ENCODE measurements at places on chromosomes 11 and 22. TPM values are rescaled to one million over a fixed set of nuclear protein-coding genes. Genes with fewer than 3 reads are reported as not detected.

The GPHA2 gene
- polyA plus RNA-seq, result not detected

The HSPB2 gene
- polyA plus RNA-seq, result not detected

The ATG16L2 gene
- polyA plus RNA-seq, result 23.5 TPM

The LYVE1 gene
- not detected for polyA plus RNA-seq

The KDM4E gene
- polyA plus RNA-seq, result not detected

The TYMP gene
- polyA plus RNA-seq, result 28.3 TPM

The SCN3B gene
- 0.12 TPM for polyA plus RNA-seq

DNA sequence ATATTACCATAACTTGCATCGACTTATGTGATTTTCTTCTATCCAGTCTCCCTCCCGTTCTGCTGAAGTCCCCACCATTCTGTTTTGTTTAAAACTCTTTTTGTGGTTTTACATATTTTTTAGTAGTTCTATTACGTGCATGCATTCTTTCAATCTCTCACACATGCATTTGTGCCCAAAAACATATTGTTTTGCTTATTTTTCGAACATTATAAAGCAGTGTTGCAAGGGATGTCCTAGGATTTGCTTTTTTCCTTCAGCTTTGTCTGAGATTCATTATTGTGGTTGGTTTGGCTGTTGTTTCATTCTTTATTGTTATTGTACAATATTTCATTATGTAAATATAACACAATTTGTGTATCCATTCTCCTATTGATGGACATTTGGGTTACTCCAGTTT lies 235.7 kb downstream of the DYNC2H1 start:
- DNase-seq, result no peak

- DNase-seq, result no peak
Measured at GRCh38 chr11:12121517-12121916, 11.1 kb downstream of the MICAL2 start.

- DNase-seq, result no peak
Measured at GRCh38 chr11:1435820-1436467, 46.2 kb downstream of the BRSK2 start.

DNA sequence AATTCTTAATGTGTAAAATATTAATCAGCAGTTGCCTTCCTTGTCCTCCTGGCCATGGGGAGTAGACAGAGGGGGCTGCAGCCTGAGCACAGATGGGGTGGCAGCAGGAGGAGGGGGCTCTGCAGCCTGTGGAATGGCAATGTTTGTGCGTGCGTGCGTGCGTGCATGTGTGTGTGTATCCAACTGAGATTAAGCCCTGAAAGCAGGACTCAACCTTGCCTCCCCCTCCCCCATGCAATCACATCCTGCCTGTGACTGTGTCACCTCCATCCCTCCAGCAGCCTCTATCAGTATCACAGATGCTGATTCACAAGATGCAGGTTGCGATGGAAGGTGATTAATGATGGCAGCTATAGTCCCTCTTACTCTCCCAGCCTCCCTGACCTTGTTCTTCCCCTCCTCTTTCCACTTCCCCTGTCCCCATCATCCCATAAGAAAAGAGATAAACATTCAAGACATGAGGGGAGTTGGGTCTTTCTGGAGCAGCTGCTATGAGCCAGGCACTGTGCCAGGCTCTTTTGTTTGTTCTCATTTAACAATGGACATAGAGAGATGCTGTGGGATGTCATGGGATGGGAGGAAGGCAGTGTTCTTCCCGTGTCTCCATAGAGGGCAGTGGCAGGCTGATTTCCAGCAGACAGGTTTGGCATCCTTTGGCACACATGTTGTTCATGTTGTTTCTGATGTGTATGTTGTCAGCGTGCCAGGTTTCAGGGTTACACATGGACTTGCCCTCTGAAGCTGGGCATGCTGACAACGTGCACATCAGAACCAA lies 43.8 kb upstream of the NECTIN1 start:
- DNase-seq, result no peak

DNA sequence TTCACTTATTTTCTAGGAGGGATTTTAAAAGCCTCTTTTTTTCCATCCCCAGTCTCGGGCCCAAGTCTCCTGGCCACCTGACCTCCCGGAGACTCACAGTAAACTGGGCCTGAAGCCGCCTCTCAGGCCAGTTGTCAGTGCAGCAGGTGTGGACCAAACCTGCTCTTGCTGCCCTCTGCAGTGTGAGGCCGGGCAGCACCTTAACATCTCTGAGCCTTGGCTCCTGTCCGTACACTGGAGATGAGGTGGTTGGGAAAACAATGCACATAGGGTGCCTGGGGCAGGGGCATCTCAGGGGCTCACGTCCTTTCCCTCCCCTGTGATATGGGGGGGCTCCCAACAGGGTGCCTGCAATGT lies 45.1 kb downstream of the PHF21B start:
- no peak for DNase-seq

- no peak for DNase-seq
Measured at GRCh38 chr11:124313849-124314248, at the start of gene OR8D1. Gene OR8D1 (minus strand): TSS chr11:124313949. CDS start chr11:124310766, 3,183 bp downstream.

DNA sequence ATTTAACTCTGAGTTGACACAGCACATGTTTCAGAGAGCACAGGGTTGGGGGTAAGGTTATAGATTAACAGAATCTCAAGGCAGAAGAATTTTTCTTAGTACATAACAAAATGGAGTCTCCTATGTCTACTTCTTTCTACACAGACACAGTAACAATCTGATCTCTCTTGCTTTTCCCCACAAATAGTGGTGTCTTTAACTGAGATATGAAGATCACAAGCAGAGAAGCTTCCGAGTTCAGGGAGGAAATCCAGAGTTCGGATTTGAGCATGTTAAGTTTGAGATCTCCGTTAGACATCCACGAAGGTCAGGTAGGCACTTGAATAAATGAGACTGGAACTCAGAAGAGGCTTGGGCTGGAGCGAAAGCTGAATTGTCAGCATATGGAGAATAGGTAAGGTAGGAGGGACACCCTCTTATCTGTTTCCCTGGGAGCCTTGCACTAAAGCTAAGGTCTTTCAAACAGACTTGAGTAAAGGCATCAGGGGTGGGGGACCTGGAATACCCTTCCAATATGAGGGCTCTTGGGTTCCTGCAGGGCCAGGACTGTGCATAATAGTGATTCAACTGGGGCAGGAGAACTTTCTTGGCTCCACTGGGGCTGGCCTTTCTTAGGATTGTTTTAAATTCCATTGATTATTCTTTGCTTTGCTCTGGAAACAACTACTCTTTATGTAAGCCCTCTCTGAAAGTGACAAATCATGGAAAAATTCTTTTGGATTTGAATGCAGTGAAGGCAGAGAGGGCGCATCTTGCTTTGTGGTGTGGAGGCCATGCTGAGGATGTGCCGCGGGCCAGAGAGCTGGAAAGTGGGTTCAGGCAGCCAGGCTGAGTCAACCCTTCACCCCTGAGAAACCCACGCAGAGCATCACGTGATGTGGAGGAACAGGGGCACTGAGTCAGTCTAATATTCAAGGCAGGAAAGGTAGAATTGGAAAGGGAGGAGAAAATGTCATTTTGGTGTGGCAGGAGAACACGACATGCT lies 62.7 kb upstream of the AMPD3 start:
- no peak for DNase-seq

DNA sequence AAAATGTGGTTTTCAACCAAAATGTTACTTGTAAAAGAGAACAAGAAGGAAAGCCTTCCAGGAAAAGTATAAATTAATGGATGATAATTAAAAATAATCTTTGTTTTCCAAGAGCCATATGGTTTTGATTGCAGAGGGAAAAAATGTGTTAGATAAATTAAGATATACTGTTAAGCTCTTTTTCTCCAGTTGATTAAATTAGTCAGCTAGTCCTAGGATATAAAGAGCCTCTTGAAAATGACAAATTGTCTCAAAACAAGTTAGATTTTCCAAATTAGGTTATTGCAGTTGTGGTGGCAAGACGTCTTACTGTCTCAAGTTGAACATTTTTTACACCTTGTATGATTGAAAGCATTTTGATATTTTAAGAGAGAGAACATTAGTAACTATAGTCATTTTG lies 110.9 kb downstream of the DYNC2H1 start:
- no peak for DNase-seq

- DNase-seq, result no peak
Measured at GRCh38 chr11:127651888-127652221, 651.3 kb upstream of the KIRREL3 start.

DNA sequence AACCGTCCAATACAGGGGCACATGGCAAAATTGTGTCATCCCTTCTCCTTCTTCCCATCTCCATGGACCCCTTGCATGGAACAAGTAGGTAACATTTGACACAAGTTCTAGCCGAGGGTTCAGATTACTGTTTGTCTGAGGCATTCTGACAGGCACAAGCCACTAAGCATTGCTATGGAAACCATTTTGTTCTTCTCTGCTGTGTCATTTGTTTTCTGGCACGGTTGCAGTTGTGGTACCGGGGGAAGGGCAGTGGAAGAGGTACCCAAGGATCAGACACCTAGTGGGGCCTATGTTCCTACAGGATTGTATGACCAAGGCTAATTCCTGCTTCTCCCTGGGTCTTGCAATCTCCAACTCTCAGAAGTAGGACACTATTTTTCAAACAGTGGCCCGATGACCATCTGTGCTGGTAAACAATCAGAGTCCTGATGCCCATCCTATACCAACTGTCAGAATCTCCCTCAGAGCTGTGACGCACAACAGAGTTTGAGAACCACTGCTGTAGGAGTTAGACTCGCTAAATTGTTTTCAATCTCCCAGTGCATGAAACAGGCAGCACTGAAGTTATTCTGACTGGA lies 69.3 kb downstream of the KCNC1 start:
- DNase-seq, result no peak

DNA sequence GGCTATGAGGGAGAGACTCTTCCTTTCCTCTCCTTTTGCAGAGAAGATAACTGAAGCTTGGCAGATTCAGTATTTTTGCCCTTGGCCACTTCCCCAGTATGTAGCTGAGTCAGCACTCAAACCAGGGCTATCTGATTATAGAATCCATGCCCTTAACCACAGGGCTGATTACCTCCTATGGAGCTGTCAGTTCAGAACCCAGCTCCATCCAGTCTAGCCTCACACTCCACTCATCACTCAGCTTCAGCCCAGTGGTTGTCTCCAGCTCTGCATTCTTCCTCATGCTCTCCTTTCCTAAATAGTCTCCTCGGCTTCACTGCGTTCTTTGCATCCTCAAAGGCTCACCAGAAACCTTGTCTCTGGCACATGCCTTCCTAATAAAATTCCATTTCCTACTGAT lies 151.6 kb upstream of the BLID start:
- DNase-seq, result no peak

GRCh38 chr11:13902523-13902922 lies 60.0 kb upstream of the SPON1 start:
- no peak for DNase-seq

- DNase-seq, result no peak
Measured at GRCh38 chr22:23564276-23564675, 15.8 kb downstream of the IGLL1 start.

- no peak for DNase-seq
Measured at GRCh38 chr22:33897448-33897835, 22.8 kb downstream of the LARGE1 start.

DNA sequence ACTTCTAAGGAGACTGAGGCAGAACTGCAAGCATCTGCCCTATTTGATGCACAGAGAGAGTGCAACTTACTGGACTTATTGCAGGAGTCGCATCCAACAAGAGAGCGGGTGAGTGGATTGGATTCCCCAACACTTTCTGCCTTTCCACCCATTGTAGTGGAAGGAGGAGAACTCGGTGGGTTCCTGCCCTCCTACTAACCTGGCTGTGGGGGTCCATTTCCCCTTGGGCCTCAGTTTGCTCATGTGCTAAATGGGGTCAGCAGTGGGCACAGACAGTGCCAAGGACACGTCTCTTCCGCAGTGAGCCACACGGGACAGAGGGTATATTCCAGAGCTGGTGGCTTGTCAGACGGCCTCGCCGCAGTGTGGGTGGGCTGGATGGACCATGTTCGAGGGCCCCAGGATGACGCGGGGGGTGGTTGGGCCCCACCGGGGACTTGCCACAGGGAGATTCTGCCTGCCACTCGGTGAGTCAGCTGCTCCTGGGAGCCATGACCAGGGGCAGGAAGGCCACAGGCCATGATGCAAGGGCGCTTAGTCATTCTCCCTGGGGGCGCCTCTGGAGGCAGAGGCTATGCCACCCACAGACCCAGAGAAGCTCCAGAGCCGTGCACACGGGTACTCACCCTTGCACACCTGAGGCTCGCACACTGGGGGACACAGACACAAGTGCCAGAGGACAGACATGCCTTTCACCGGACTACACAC lies 8.2 kb downstream of the ALX4 start:
- no peak for DNase-seq

GRCh38 chr22:44057401-44057987 lies 33.4 kb downstream of the PARVB start:
- DNase-seq, result no peak

GRCh38 chr11:124122123-124122522 lies 6.9 kb downstream of the VWA5A start:
- DNase-seq, result no peak

GRCh38 chr22:42280836-42281235 lies 10.4 kb upstream of the TCF20 start:
- DNase-seq, result no peak
